ENCODE measurements at places on chromosomes 12 and 14.

- no peak for DNase-seq
These were observed 62.2 kb upstream of the WSCD2 start for GRCh38 chr12:108066583-108067577.

DNA sequence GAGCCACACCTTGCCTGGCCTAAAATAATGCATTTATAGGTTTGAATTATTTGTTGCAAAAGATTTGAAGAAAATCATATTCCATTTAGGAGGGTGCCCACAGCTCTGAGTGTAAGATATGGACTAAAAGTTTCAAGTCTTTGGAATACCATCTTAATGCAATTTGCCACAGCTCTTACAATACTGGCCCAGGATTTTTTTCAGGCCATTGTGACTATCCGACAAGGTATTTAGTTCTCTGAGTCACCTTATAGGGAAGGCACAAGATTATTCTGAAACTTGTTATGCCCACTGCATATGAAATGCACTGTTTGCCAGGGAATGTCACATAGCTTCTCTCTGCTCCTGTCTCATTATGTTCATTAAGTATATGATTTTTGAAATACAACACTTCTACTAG, 29.6 kb upstream of the SLC6A13 start:
- no peak for DNase-seq

DNA sequence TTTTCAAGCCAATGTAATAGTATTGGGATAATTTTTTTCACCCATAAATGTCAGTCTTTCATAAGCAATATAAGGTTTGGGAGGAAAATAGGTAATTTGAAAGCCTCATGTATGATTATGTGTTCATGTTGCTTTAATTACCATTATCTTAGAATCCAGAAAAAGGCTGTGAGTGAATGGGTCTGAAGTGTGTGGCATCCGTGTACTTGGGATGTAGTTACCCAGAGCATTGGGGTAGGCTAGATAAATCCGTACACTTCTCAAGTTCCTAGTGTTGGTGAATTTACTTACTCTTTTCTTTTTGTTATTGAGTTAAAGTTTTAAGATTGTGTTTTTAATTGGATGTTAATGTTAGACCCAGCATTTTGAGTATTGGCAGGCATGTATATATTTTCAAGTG, 104.4 kb downstream of the FGD4 start:
- no peak for DNase-seq

- no peak for DNase-seq
These were observed 25.7 kb downstream of the KLRK1 start for GRCh38 chr12:10363914-10364814.
